ENCODE measurements at places on chromosomes 7 and 10.

DNA sequence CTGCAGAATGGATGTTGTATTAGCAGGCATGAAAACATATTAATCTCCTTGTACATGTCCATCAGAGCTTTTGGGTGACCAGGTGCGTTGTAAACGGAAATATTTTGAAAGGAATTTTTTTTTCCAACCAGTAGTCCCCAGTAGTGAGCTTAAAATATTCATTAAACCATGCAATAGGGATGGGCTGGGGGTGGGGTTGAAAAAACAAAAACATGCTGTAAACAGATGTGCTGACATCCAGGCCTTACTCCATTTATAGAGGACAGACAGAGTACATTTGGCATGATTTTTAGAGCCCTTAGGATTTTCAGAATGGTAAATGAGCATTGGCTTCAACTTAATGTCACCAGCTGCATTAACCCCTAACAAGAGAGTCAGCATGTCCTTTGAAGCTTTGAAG, 50.2 kb downstream of the PTPN12 start:
- DNase-seq = no peak

- no peak for DNase-seq
Measured at GRCh38 chr7:36408589-36408988, 18.9 kb downstream of the ANLN start.

DNA sequence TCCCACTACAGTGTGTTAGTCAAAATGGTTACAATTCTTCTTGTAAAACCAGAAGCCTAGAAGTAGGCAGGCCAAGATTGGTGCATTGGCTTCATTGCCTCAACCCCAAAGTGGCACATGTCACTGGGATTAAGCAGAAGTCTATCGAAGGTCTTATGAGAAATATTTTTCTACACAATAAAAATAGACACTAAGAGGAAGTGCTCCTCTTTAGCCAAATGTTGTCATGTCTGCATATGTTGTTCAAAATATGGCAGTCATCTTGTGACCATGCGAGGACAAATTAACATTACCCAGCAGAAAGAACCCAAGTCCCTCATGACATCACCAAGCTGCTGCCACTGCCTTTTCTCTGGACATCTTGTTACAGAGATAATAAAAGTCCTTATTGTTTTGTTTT, 6.3 kb upstream of the NSMCE4A start:
- DNase-seq = no peak

- DNase-seq = no peak
Measured at GRCh38 chr10:5843686-5844344, 30.6 kb upstream of the GDI2 start.

- no peak for DNase-seq
Measured at GRCh38 chr10:50629495-50630122, 5.9 kb upstream of the SGMS1 start.

DNA sequence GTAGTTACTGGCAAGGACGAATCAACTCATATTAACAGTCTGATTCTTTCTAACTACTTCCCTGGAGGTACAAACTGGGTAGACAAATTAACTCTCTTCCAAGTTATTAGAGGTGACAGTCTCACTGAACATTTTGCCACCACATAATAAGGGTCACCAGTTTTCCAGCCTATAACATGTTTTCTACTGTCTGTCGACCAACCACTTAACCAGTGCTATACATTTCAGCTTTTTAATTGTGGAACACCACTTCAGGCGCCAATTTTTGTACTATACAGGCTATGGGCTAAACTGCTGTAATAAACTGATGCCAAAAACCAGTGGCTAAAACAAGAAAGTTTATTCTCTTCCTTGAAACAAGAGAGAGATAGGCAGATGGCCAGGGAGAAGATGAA, 13.3 kb downstream of the ZNF438 start:
- DNase-seq = no peak

GRCh38 chr7:100446040-100446439, 9.7 kb upstream of the PPP1R35 start:
- DNase-seq = no peak

DNA sequence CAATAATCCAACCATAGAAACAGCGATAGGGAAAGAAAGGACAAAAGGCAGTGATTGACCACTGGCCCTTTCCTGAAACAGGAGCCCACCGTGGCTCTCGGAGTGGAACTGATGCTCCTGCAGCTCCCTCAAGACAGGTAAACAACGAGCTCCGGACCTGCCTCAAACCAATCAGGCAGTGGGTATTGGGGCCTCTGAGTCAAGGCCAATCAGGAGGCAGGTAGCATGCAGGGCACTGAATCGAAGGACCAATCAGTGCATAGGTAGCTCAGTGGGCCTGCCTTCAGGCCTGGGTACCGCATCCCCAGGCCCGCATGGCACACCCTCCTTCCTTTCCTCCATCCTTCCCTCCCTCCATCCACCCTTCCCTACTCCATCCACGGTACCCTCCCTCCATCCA, 425.1 kb upstream of the MGMT start:
- DNase-seq = no peak

- no peak for DNase-seq
Measured at GRCh38 chr10:101046332-101047238, 15.2 kb upstream of the KAZALD1 start.

GRCh38 chr7:132815696-132816311, 239.5 kb upstream of the PLXNA4 start:
- DNase-seq = no peak

DNA sequence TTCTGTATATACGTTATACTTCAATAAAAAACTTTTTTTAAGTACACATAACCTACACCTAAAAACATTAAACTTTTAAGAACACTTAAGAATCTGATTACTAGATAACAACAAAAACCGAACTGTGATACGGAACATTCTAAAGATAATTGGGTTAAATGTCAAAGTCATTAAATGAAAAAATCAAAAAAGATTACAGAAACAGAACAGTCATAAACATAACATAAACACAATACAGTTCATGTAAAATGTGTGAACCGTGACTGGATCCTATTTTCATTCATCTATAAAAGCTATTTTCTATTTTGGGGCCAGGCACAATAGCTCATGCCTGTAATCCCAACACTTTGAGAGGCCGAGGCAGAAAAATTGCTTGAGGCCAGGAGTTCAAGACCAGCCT, 38.6 kb downstream of the ATE1 start:
- DNase-seq = no peak

- DNase-seq = no peak
Measured at GRCh38 chr10:11204351-11204942, 186.8 kb downstream of the CELF2 start.
